Urinary bladder (tissue), 4 donors: ENCODE measurements at places on chromosomes 4 and X. TPM values are rescaled to one million over a fixed set of nuclear protein-coding genes. Genes with fewer than 3 reads are reported as not detected.

ZNF275 gene
- 7.6 TPM for polyA plus RNA-seq

CXCL1 gene
- polyA plus RNA-seq: 1.5 TPM

SPATA4 gene
- polyA plus RNA-seq: 0.29 TPM

ATP8A1 gene
- polyA plus RNA-seq: 3.9 TPM

RAB39B gene
- polyA plus RNA-seq: 0.29 TPM

DGKK gene
- 0.08 TPM for polyA plus RNA-seq

TGIF2LX gene
- not detected for polyA plus RNA-seq

GPR101 gene
- polyA plus RNA-seq: not detected

NHS gene
- 4.2 TPM for polyA plus RNA-seq

RWDD4 gene
- polyA plus RNA-seq: 18.0 TPM

HSD17B11 gene
- 92.4 TPM for polyA plus RNA-seq

EREG gene
- 0.38 TPM for polyA plus RNA-seq

ADGRG2 gene
- 2.4 TPM for polyA plus RNA-seq

ENPEP gene
- polyA plus RNA-seq: 2.0 TPM

ETDA gene
- not detected for polyA plus RNA-seq

DDIT4L gene
- polyA plus RNA-seq: 1.5 TPM

POF1B gene
- polyA plus RNA-seq: 2.2 TPM

ARAF gene
- 45.4 TPM for polyA plus RNA-seq

CNKSR2 gene
- polyA plus RNA-seq: 1.2 TPM

SOWAHD gene
- polyA plus RNA-seq: 0.25 TPM

ADH7 gene
- polyA plus RNA-seq: not detected

CENPVL2 gene
- polyA plus RNA-seq: not detected

F8A3 gene
- polyA plus RNA-seq: 6.4 TPM

IBSP gene
- polyA plus RNA-seq: not detected

DSPP gene
- polyA plus RNA-seq: not detected
